ENCODE measurements at places on chromosomes 12 and 14.

GRCh38 chr12:93306636-93307035 lies 71.1 kb upstream of the NUDT4 start:
- no peak for DNase-seq

- DNase-seq = no peak
These were observed 222.6 kb downstream of the NUAK1 start for GRCh38 chr12:105915997-105916759.

DNA sequence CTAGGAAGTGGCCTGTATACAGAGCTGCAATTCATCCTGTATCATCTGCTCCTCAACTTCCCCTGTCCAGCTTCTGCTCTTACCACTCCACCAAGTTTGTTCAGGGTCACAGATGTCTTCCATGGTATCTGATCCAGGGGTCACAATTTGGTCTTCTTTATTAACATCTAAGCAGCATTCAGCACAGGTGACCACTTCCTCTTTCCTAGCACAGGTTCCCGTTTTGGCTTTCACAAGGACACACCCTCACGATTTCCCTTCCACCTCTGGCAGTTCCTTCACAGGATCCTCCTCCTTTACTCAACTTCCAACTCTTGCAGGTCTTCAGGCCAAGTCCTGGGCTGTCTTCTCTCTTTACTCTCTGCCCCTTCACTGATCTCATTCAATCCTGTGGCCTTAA lies 93.6 kb downstream of the TTC7B start:
- DNase-seq = no peak

GRCh38 chr12:104605685-104606084 lies 148.9 kb downstream of the CHST11 start:
- no peak for DNase-seq

DNA sequence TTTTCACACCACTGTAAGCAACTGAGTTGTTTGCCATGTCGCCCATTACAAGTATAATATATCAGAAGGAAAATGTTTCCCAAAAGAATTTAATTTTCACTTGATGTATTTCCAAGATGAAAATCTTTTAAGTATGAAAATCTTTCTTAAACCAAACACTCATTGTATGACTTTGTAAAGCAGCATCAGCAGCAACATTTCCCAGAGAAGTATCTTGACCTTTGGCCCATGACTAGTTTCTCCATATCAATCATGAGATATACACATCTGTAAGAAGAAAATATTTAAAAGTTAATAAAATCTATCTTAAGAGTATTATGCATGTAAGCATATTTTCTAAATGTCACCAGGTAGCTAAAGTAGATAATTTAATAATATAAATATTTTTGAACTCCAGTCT lies 52.8 kb downstream of the ATP2B1 start:
- no peak for DNase-seq

DNA sequence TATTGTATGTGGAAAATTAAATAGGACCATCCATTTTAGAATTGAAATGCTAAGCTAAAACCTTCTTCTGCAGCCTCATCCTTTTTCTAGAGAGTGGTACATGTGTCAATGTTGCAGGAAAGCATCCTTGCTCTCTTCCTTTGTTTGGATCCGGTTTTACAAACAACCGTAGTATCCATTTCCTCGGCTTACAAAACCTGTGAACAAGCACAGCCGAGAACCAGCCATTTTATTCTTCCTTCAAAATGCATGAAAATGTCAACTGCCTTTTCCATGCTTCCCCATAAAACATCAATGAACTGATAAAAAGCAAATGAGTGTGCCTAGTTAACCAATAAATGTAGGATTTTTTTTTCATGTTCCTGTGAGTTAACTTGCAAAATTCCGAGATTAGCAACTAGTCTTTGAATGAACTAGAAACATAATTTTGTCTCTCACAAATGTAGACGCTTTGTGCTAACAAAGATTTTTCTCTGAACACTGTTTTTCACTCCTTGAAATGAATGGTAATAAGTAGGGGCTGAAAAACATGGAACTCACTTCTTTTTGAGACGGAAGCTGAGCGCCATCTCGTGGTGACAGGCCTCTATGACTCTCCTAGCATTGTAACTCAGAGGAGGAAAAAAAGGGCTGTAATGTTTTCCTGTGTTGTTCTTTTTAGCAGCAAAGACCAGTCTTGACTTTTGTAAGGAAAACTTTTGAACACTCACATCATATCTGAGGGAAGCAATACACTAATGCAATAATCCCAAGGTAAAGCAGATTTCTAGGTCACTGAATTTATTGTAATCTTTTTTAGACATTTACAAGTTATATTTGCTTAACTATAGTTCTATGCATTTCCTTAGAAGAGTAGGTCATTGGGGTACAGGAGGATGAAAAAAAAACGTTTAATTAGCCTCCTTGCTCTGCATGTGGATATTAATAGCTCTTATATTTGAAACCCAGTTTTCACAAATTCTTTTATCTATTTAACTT lies 157.4 kb upstream of the FOXG1 start:
- no peak for DNase-seq

DNA sequence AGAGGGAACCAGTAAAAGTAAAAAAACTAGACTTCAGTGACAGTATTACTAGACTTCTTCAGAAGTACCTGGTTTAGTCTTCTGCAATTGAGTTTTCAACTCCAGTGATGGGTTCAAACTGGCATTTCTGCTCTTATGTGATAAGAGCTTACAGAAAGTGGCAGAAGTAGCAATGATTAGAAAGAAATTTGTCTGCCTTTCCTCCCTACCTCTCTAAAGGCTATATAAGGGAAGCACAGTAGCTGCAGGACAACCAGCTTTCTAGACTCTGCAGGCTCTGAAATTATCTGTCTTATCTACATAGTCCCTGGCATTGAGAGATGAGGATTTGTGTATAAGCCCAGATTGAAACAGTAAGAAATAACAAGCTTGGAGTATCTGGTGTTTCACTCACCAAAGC lies 107.5 kb downstream of the DAAM1 start:
- DNase-seq = no peak

DNA sequence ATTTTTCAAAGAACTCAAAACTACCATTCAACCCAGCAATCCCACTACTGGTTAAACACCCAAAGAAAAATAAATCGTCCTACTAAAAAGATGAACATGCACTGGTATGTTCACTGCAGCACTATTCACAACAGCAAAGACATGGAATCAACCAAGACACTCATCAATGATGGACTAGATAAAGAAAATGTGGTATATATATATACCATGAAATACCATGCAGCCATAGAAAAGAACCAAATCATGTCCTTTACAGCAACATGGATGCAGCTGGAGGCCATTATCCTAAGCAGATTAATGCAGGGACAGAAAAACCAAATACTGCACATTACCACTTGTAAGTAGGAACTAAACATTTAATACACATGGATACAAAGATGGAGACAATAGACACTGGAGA lies 3.8 kb upstream of the ANO6 start:
- DNase-seq = no peak

All from bone marrow (tissue), 2 donors.